SK-N-SH (cell line): ENCODE measurements at places on chromosomes 5 and 9. TPM values are rescaled to one million over a fixed set of nuclear protein-coding genes. Genes with fewer than 3 reads are reported as not detected.

- H3K36me3 ChIP-seq = no peaks in the 10 kb centered on the region
- H3K4me3 ChIP-seq = no peak overlapping the region
- H3K27ac ChIP-seq = no peak overlapping the region
- no peak for DNase-seq
- no peaks in the 10 kb centered on the region for H3K27me3 ChIP-seq
These were observed 60.3 kb upstream of the PTGER4 start for GRCh38 chr5:40619421-40619820.

- H3K36me3 ChIP-seq = no peaks in the 10 kb centered on the region
- no peaks in the 10 kb centered on the region for H3K27me3 ChIP-seq
- peaks cover 27% of the 10 kb centered on the region for H3K4me1 ChIP-seq
- H3K4me3 ChIP-seq = no peak overlapping the region
- no peak overlapping the region for H3K27ac ChIP-seq
These were observed 107.3 kb upstream of the WWC1 start for GRCh38 chr5:168184103-168184502.

DNA sequence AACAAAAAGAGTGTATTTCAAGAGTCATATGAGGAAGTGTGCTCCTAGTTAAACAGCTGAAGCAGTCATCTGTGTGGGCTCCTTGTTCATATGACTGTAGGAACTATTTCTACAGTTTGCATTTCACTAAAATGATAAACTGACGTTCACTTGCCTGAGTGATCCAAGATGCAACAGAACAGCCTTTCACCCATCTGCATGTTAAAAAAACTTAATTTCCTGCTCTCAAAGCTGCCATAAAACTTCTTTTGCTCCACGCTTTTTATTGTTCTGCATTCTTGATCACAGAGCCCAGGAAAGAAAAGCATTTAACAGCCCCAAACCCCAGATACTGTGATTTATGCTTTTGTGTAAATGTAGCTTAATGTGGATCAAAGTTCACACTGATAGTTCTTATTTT is 43.9 kb downstream of the ZNF608 start:
- no peak for DNase-seq
- no peak overlapping the region; the same call in 1 of the 2 replicates for H3K27ac ChIP-seq
- no peak overlapping the region for H3K4me3 ChIP-seq
- no peaks in the 10 kb centered on the region for H3K36me3 ChIP-seq
- H3K27me3 ChIP-seq = no peaks in the 10 kb centered on the region

DNA sequence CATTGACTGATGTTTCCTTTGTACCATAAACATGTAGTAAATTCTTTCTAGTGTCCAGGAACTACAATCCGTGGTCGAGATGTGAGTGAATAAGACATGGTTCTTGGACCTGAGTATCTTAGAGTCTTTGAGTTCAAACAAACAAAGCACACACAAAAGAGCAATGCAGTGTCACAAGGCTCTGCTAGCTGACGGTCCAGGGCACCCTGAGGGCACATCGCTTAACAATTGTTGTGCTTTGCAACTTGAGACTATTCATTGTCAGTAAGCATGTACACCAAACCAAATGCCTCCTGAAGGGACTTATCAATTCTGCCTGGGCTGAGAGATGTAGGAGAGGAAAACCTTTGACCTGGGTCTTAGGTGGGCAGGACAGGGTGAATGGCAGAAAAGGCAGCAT is 84.8 kb downstream of the CAMK4 start:
- no peaks in the 10 kb centered on the region for H3K27me3 ChIP-seq
- no peak for DNase-seq
- H3K4me3 ChIP-seq = no peak overlapping the region
- H3K36me3 ChIP-seq = no peaks in the 10 kb centered on the region

- H3K4me3 ChIP-seq = no peak overlapping the region
- peak; percentile 26 for DNase-seq
- H3K36me3 ChIP-seq = no peaks in the 10 kb centered on the region
- H3K27me3 ChIP-seq = no peaks in the 10 kb centered on the region
These were observed 2038.7 kb downstream of the EFNA5 start for GRCh38 chr5:105632043-105632442.

The IFNA21 gene
- not detected in 2 replicates for polyA plus RNA-seq

DNA sequence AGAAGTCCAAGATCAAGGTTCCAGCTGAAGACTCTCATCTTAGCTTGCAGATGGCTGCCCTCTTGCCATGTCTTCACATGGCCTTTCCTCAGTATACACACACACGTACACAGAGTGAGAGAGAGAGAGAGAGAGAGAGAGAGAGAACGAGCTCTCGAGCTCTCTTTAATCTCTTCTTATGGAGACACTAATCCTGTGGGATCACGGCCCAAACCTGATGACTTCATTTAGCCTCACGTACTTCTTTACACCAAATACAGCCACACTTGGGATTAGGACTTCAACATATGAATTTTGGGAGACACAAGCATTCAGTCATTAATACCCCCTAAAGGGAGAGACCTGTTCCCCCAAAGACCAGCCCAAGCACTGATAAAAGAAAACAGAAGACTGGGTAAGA is 42.8 kb downstream of the SIL1 start:
- H3K4me1 ChIP-seq = peaks cover 7% of the 10 kb centered on the region; the same call in 1 of the 2 replicates
- H3K4me3 ChIP-seq = no peak overlapping the region
- no peak overlapping the region for H3K27ac ChIP-seq
- no peak for DNase-seq
- H3K36me3 ChIP-seq = no peaks in the 10 kb centered on the region; the same call in 1 of the 2 replicates
